Psoas muscle (tissue), 8 donors: ENCODE measurements at places on chromosomes 11 and 22. TPM values are rescaled to one million over a fixed set of nuclear protein-coding genes. Genes with fewer than 3 reads are reported as not detected.

DNA sequence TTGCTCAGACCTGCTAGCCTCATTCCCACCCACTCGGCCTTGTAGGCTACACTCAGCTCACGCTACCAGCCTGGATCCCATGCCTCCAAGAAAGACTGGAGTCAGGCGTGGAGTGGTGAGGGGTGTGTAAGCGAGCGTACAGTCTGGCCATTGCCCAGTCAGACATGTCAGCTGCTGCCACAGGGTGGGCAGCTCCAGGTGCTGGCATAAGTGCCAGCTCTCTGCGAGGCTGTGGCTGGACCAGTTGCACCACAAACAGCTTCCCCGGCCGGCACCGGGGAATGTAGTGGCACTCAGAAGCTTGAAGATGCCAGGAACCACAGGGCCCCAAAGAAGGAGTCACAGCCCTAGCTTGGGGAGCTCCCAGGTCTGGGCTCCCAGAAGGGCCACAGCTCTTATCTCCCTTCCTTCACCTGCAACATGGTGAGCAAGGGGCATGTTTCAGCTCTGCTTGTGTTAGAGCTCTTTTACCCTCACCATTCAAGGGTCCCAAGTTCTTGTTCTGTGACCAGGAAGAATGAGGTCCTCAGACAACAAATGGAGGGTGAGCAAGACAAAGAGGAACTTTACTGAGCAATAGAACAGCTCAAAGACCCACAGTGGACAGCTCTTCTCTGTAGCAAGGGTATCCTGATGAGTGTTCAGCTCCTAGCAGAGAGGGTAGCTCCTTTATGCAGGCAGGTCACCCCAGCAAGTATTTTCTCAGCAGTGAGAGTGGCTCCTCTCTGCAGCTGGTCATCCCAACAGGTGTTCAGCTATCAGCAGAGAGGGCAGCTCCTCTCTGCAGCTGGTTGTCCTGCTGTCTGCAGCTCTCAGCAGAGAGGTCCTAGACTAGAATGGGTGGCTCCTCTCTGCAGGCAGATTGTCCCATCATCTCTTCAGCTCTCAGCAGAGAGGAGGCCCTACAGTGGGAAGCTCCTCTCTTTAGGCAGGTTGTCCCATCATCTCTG, 6.0 kb downstream of the SBF2 start:
- DNase-seq = no peak

Gene CEND1
- total RNA-seq = not detected

DNA sequence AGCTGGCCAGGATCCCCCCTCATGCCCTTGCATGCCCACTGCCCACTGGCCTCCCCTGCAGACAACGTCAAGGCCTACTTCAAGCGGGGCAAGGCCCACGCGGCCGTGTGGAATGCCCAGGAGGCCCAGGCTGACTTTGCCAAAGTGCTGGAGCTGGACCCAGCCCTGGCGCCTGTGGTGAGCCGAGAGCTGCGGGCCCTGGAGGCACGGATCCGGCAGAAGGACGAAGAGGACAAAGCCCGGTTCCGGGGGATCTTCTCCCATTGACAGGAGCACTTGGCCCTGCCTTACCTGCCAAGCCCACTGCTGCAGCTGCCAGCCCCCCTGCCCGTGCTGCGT, 7.9 kb downstream of the AIP start:
- no peak for DNase-seq

DNA sequence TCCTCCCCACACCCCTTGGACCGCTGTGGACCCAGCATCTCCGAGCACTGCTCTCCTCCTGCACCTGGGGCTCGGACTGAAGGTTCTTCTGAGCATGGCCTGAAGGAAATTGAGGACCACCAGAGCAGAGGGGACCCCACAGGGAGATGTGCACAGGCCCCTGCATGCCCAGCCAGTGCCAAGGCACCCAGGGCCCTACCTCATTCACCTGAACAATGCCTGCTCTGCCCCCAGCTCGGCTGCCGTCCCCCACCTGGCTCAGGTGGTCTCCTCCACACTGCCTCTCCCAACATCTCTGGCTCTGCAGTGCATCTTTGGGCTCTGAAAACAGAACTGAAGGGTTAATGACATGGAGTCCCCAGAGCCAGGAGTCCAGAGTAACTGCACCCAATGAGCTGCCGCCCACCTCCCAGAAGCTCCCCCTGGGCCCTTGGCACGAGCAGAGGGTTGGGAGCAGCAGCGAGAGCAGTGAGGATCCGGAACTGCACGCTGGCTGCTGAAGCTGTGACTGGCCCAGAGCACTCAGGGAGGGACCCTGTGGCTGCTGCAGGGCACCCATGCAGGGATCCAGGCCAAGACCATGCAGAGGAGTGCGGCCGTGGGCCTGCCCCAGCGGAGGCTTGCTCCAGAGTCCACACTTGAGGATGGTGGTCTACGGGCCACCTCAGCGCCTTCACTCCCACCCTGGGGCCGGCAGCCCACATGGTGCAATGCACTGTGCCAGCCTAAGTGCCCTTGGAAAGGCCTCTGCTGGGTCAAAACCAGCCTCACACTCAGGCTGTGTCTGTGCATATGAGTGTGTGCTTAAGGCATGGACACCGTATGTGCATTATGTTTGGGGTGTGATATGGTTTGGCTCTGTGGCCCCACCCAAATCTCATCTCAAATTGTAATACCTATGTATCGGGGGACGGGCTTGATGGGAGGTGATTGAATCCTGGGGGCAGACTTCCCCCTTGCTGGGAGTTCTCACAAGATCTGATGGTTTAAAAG, 686.1 kb downstream of the TBC1D22A start:
- DNase-seq = no peak

DNA sequence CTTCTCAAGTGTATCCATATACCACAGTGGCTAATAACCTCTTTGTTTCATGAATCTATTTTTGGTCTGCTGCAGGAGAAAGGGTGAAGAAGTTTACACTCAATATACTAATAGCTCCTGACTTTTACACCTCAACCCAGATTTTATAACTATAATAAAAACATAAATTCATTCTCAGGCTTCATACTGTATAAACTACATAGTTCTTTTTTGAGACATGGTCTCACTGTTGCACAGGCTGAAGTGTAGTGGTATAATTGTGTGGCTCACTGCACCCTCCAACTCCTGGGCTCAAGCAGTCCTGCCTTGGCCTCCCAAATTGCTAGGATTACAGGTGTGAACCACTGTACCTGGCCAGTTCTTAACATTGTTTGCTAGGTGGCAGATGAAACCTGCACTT, 17.8 kb upstream of the CCDC179 start:
- DNase-seq = no peak

Gene ST14
- total RNA-seq = 0.52 TPM

DNA sequence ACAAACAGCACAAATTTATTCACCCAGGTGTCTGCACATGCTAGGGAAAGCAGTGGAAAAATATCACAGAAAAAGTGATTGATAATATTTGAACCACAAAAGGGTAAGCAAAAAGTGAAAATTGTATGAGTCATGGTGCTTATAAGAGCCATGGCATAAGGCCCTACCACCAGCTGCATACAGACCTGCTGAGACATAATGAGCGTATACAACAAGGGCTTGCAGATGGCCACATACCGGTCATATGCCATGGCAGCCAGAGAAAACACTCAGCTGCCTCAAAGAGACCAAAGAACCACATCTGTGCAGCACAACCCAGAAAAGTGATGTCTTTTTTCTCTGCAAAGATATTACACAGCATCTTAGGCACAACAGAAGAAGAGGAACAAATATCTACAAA, 71.4 kb upstream of the OR9G4 start:
- DNase-seq = no peak

GRCh38 chr11:7056828-7057513, 31.8 kb upstream of the RBMXL2 start:
- DNase-seq = no peak

Gene KCNA4
- total RNA-seq = not detected

Gene TRIM51
- not detected for total RNA-seq

DNA sequence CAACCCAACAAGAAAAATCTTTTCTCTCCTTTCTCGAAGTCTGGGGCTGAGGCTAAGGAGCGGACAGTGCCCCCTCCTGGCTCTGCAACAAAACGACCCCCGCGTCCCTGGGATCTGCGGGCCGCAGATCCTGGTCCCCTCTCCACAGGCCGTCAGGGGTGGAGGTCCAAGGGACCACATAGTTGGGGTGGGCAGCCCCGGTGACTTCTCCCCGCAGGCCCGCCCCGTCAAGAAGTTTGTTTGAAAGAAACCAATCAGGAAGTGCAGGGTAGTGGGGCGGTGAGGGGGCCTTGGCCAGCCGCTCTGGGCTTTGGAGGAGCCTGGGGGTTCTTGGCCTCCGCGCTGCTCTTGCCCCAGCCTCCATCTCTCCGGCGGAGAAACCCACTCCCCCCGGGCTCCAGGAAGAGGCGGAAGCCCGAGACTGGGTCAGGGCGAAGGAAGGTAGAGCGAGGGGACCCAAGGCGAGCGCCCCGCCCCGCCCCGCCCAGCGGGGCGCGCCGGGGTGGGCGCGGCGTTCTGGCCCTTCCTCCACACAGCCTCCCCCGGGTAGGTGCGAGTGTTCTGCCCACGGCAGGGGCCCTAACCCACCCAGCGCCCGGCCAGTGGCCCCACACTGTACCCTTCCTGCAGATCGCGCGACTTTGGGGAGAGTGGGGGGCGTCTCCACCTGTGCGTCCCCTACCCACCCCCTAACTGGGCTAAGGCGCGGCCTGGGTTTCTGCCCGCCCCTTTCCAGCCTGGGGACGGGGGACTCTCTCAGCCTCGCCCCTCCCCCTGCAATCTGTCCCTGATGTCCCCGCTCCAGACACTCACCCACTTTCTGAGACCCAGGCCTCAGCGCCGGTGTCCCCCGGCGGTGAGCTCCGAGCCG, 1.3 kb downstream of the TP53I11 start:
- no peak for DNase-seq
